Stimulated activated CD8-positive, alpha-beta memory T cell treated with anti-CD3 and anti-CD28 coated beads, Interleukin-4, amount 100 ng/mL, for 4 hours (primary cell): ENCODE measurements at places on chromosomes 7 and 10.

DNA sequence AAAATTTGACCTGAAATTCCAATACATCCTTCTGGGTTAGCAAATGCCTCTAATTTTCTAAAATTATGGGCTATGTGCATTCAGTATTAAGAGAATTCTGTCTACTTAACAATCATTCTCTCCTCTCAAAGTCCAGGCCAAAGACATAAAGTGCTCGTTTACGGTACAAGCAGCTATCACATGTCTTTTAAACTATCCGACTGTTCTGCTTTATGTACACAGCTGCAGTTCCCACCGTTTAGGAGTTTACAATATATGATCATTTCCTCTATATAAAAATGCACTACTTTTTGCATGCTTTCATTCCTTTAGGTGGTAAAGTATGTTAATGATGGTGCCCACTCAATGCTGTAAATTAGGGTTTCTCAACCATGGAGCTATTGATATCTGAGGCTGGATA, 34.0 kb downstream of the CDK6 start:
- DNase-seq = no peak

DNA sequence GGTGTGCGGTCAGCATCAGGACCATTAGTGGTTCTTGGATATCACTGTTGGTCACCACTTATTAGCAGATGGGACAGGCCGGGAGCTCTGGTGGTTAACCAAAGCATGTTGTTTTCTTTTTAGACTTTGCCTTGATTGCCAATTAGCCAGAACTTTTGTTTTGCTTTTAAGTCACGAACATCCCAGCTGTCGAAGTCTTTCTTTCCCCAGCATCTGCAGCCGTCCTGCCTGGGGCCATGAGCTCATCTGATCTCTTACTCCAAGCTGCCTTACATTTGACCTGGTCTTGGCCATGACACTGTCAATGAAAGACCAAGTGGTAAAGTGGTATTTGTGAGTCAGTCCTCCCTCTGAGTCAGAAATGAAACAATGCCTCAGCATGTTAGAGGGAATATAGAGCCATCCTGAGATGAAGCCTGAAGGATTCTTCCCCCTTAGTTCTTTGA, 53.9 kb upstream of the CREB5 start:
- no peak for DNase-seq

DNA sequence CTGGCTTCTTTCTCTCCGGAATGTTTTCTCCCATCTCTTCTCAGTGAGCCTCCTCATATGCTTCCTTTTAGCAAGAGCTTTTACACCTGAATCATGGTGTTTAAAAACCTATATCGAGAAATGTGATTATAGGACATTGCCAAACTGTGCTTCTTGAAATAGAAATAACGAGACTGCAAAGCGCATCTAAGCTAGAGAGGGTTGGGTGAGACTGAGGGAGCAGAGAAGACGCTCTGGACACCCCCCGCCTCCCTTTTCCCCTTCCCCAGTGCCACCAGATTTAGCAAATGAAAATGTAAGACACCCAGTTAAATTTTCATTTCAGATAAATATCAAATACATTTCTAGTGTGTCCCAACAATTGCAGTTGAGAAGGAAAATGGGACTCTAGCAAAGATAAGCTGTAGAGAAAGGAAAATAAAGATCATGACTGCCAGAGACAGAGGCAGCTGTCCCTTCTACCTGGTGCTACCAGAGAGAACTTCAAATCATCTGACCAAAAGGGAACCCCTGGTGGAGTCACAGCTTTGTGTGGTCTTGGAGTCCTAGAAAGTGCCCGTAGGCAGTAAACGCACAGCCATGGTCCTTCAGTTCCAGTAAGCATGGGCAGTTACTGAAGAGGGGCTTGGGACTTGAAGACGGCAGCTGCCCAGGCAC, 14.6 kb downstream of the GSDME start:
- no peak for DNase-seq

DNA sequence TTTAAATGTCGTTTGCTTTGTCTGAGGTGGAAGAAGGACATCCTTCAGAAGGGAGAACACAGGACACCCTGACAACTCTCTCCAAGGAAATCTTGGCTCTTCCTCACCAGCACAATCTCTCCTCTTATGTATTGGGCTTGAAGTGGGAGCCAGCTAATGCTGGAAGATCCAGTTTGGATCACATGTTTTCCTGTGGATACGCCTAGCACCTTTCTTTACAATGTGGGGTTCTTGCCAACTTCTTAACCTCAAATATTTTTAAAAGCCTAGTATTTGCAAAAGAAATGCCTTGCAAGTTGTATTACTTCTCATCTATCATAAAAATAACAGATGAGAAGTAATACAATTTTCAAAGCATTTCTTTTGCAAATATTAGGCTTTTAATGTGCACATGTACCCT, 76.4 kb downstream of the FRMD4A start:
- DNase-seq = no peak

DNA sequence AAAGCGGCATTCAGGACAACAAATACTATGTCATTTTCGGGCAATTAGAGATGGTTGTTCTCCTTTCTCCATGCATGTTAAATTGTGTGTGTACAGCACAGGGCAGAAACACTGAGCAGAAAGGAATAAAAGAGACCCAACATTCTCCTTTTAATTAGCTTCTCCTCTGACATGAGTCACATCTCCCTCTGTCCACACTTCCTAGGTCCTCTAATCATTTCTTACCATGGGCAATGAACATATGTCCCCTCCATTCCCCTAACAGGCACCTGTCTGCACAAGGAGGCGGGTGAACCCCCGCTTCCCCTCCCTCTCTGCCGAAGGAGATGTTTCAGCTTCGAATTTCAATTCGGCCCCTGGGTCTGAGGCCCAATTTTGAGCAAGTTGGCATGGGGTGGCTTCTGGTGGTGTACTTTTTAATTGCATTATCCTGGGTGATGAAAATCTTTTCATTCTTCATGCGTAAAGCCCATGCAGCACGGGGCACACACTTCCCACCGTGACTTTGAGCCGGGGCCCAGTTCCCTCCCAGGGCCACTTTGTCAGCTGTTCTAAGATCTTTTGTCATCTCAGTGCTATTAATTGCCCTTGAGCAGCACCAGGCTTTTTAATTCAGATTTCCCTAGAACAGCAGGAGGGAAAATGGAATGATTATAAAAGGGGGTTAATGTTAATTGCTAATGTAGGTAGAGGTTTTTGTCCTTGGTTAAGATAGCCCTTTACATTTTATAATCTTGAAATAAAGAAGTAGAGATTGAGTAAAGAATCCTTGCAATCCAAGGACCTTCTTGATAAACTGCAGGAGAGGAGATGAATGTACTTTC, 219.5 kb upstream of the NRP1 start:
- no peak for DNase-seq

- DNase-seq = no peak
These were observed 1140.8 kb upstream of the AUTS2 start for GRCh38 chr7:68457481-68457880.

DNA sequence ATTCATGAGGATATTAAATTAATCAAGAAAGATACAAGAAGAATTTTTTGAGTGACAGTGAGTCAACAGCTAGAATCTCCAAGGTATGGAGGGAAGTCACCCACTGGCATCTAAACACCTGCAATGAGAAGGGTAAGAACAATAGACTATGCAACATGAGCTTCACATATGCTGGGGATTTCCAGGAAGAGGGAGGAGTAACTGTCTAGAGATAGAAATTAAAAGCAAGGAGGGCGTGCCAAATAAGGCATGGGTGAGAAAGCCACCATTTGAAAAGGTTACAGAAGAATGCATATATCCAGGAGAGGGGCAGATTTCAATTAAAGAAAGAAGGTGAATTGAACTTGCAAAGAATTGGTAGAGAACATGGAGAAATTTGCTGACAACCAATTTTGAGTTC, 365.7 kb downstream of the GPR37 start:
- no peak for DNase-seq

GRCh38 chr7:109456116-109456515, 886.4 kb downstream of the DNAJB9 start:
- DNase-seq = no peak

GRCh38 chr10:118256209-118256608, 85.9 kb downstream of the FAM204A start:
- DNase-seq = no peak

DNA sequence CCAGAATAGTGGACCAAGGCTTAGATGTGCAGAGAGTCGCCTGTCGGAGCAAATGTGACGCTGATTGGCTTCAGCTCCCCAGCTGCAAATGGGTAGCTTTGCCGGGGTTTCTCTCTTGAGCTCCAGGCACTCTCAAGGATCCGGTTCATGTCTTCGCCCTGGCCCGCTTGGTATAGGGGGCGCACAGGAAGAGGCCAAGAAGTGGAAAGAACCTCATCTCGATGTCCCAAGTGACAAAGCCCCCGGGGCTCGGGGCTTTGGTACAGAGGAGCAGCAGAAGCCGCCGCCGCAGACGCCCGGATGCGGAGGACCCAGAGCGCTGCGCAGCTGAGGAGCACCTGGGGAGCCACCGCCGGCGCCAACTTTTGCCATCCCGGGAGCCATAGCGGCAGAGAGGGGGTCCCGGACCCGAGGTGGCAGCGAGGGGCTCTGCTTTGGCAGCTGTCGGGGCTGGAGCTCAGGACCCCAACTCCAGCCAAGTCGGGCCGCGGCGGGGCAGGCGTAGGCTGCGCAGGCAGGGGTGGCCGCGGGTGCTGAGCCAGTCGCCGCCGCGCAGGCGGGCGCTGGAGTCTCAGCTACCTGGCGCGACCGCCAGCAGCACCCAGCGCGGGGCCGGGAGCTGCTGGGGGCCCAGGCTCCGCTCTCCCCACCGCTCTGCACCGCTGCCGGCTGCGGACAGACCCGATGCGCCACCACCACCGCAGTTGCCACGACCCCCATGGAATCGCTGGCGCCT, 466.6 kb downstream of the XPNPEP1 start:
- no peak for DNase-seq

GRCh38 chr7:28572321-28573058, 160.2 kb downstream of the CREB5 start:
- DNase-seq = no peak

DNA sequence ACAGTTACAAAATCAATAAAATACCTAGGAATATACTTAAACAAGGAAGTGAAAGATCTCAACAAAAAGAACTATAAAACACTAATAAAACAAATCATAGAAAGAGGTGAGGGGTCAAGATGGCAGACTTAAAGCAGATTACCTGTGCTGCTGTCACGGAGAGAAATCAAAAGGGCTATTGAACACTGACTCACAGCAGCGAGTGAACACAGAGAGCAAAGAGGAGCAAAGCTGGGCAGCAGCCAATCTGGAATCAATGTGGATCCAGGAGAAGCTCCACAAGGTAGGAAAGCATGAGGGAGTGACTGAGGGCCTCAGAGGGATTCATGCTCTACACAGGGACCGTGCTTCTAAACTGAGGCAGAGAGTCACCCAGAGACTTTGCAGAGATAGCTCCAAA, 562.0 kb upstream of the SEMA3D start:
- no peak for DNase-seq

DNA sequence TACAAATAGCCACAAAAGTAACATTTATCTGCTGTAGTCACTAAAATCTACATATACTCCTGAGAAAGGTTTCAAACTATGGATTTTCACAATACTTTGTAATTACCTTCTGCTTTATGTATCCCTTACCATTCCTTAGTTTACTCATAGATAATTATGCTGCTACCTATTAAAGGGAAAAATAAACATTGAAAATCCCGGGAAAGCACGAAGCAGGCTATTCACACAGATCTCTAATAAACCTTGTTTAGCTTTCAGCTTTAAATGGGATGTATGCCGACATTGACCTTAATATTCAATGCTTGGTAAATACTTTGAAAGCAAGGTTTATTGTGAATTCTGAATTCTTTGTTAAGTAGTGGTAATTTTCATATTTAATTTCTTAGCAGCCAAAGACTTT, 58.5 kb upstream of the SMIM30 start:
- no peak for DNase-seq

DNA sequence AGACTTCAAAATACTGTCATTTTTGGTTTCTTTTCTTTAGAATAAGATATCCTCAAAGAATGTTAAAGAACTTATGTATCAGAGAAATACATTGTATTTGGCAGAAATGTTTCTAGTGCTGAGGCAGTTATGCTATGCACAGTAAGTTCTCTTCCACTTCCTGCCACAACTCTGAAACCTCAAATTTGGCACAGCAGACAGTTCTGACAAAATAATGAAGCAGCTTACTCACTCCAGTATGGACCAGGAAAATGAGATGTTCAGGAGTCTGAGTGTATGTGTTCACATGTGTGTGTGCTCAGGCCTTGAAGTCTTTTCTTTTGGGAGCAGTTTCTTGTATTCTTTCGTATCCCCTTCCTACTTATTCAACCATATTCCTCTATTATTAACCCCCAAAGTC, 197.0 kb upstream of the AGK start:
- no peak for DNase-seq

DNA sequence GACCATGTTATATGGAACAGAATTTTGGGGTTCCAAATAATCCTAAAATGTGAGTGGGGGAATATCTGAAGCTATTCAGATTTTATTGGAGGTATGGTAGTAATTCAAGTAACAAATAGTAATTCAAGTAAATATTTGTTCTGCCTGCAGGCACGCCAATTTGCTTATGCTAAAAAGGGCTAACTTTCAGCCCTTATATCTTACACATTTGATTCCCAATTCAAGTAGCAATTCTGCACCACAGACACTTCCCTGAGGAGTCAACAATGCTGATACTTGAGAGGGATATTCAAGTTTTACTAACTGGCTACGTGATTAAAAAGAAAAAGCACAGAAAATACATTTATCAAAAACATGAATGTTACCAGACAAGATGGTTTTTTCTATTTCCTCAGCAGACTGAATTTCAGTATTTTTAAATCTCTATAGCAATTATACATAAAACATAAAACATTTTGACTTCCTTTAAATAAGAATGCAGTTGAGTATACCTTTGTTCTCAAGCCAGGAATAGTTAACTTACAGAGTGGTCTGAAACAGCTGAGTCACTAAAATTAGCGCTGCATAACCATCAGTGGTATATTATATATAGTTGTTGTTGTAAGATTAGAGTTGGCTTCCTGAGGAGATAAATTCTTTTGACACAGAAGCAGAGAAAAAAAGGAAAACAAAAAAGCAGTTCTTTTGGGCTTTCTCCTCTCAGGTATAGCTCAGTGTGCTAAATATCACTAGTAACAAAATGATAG, 33.9 kb downstream of the MTPN start:
- DNase-seq = no peak

DNA sequence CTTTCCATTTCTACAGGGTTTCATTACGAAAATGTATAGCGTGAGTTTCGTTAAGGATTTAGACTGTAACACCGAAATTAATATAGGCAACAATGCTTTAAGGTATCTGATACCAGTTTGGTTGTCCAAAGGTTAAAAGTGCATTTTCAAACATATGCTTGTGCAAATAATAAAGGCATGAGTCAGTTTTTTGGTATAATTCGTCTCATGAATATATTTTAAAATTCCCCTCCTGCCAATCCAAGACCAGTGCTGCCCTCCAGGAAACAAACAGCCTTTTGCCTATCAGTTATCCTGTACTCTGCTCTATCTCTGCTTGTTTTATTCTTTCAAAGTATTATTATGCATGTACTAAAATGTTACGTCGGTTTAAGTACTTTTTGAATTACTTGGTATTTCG, 2.0 kb downstream of the LCOR start:
- no peak for DNase-seq

- DNase-seq = no peak
These were observed 4.2 kb upstream of the NANOS1 start for GRCh38 chr10:119025336-119025735.
